Esophagus muscularis mucosa (tissue), 4 donors: ENCODE measurements at places on chromosomes 7 and 10.
A peak's percentile ranks its signal among the peaks of the same experiment; 100 is the strongest.

DNA sequence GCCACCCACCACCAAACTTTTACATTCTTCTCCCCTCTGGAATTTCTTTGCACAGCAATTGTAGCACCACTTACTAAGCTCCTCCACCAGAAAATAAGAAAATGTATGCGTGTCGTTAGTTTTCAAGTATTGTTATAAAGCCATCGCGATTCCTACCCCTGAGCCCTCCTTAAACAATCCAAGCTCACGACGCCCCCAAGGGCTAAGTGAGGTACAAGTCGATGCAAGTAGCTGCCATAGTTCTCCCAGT is 1.3 kb downstream of the FRAT2 start:
- no peak for DNase-seq

GRCh38 chr10:66218981-66219587 is 706.8 kb upstream of the LRRTM3 start:
- DNase-seq, result no peak

DNA sequence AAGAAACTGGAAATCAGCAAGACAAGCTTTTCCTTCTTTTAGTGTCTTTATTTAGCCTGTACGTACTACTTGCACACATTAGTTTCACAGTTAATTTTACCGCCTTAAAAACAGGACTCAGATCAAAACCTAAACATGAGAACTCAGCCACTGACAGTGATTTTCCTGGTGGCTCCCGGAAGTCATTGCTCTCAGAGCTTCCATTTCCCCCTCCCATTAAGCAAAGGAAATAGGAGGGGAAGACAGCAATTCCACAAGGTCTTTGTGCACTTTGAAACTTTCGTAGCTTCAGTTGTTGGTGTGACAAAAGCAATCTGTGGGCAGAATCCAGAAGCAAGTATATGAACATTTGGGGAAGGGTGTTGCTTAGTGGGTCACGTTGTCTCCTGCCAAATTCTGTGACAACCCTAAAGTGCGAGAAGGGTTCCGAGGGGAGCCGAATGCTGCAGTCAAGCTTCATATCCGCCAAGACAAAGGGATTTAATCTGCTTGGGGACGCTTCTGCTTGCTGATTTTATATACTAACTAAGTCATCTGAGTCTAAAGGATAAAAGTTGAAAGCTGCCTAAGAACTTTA is 30.4 kb downstream of the FAM53B start:
- no peak for DNase-seq

DNA sequence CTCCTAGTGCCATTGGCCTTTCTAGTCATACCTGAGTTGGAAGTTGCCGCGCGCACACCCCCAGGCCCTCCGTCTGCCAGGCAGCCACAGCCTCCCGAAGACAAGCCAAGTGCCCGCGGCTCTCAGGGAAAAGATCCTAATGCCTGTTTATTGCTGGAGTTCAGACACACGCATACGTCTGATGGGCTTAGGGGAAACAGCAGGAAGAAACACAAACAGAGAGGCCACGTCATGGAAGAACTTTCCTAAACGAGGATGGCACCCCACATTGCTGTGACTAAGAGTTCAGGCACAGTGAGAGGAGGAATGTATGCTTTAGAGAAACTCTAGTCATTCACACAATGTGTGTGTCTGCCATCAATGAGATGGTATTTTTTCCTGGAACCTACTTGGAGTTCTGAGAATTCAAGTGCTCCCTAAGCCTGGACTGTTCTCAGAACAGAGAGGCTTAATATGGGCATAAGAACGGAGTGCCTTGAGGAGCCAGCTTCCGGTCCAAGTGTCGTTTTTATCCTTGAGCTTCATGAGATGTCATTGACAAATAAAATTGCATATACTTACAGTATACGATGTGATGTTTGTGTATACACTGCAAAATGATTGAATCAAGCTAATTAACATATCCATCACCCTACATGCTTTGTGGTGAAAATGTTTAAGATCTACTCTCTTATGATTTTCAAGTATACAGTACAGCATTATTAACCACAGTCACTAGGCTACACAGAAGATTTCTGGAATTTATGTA is 11.6 kb upstream of the RBP3 start:
- DNase-seq, result no peak

DNA sequence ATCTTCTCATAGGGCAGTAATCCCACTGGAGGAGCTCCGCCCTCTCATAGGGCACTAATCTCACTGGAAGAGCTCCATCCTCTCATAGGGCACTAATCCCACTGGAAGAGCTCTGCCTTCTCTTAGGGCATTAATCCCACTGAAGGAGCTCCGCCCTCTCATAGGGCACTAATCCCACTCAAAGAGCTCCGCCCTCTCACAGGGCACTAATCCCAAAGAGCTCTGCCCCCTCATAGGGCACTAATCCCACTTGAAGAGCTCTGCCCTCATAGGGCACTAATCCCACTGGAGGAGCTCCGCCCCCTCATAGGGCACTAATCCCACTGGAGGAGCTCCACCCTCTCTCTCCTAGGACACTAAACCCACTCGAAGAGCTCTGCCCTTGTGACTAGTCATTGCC is 3.4 kb upstream of the FUOM start:
- DNase-seq, result no peak

DNA sequence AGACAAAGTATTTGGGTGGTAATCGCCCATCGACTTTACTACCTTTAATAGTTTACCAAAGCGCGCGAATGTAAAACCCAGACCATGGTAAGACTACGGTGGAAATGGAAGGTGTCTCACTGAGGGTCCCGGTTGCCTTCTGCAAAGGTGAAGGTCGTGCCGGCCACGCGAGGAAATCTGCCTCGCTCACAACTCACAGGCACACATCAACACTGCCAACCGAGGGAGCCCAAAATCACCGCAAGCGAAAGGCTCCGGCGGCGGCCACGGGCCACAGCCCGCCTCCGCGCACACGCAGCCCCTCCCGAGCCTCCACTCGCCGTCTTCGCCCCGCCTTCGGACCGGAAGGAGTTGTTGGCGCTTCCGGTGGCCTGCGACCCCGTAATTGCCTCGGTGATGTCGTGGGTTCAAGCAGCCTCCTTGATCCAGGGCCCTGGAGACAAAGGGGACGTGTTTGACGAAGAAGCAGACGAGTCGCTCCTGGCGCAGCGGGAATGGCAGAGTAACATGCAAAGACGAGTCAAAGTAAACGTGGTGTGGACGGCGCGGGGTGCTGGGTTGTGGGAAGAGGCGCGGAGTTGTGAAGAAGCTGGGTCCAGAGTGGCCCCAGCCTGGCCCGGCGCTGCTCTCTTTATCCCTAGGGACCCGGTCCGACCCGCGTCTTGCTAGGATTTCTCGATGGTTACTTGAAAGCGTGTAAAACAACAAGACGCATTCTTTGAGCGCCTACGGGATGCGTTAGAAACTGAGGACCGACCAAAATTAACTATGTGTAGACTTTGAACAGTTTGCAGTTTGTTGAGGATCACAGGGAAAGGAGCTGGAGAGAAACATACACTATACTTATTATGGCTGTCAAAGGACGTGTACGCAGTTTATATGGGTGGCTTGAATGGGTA is at the start of gene YAE1:
YAE1 (plus strand) TSS at position 382 of the 899 bp plus-strand sequence; CDS start at position 397, 15 bp downstream.
- peak; percentile 93 for DNase-seq

GRCh38 chr7:4017081-4017480 is 665.0 kb upstream of the FOXK1 start:
- DNase-seq, result no peak

DNA sequence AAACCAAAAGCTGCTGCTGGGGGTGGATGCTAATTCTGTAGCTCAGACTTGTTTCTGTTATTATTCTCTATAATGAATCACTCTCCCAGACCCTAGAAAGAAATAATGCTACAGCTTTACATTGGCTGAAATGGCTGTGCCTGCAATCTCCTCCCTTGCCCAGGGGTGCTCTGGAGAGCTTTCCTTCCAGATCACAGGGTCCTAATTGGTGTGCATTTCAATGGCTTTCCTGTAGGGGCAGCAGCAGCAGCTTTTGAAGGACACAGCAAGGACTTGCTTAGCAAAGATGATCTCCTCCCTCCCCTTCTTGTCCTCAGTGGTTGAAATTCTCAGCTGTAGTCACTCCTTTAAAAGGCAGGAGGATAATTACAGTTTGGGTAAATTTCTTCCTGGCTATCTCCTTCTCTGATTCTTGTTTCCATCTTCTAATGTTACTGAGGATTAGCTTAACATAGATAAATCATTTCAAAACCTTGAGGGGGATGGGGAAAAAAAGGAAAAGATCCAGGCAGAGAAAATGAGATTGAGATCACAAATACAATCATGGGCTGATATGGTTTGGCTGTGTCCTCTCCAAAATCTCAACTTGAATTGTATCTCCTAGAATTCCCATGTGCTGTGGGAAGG is 120.2 kb upstream of the CTTNBP2 start:
- no peak for DNase-seq

GRCh38 chr10:688312-689120 is 952 bp downstream of the DIP2C start:
- peak; percentile 89 for DNase-seq

- no peak for DNase-seq
Measured at GRCh38 chr7:22725585-22725984, 1.4 kb upstream of the IL6 start.

DNA sequence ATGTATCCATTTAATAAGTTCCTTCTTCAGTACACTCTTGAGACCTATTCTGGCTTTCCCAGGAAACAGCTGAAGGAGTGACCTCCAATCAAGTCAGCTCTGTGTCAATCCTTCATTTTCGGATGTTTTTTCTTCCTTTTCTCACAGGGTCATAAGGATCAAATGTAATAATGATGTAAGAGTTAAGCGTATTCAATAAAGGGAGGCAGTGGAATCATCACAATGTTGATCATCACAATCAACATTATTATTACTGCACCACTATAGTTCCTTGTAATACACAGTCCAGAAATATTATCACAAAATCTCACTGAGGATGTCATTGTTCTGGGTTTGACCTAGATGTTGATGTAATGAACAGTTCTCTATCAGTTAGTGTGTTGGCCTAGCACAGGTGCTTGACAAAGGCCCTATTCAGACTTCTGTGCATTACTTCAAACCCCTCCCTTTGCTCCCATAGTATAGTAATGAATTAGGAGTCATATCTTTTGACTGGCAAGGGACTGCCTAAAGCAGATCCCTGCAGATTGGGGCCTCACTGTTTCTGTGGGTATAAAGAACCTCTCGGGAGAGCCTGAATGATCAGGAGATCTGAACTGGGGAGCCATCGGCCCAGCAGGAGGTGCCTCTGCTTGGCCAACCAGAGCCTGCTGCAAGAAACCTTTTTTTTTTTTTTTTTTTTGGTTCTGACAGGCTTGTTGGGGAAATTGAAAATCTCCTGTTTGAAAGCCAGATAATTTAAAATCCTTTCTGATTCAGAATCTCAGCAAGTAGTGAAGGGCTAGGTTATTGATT is 100.6 kb downstream of the KAT6B start:
- DNase-seq, result no peak

DNA sequence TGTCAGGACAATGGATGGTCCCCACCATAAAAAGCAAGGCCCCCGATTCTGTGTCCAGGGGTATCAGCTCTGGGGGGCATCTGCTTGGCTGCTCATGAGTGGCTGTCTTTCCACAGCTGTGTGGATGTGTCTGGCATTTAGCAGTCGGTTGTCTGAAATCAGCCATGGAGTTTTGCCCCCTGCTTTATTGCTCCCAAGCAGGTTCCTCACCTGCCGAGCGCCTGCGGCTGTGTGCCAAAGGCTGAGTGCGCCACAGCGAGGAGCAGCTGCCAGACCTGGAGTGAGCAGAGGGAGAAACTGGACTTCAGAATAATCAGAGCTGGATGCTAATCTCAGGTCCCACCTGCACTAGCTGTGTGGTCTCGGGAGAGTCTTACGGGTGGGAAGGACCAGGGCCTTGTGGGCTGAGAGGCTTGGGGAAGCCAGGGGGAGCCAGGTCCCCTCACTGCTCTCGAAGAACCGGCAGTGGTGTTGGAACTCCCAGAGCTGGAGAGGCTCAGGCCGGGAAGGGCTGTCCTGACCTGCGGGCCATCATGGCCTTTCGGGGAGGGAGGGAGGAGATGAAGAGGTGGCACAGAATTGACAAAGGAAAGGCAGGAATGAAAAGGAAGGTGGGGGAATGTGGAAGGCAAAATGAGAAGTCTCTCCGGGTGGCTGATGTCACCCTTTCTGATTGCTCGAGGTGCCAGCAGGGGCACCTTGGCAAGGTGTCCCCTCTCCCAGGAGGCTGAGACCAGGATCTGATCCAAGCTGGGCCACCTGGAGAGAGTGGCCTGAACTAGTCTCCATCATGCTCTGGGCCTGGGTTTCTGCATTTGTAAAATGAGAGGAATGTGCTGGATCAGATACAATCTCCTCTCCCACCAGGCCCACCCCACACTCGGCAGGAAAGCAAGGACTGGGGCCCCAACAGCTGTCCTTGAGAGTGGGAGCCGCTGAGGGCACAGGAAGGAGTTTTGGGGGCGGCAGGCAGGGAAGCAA is 30.2 kb upstream of the LEP start:
- DNase-seq, result no peak

- DNase-seq, result no peak
Measured at GRCh38 chr7:69757981-69758430, 159.7 kb downstream of the AUTS2 start.

DNA sequence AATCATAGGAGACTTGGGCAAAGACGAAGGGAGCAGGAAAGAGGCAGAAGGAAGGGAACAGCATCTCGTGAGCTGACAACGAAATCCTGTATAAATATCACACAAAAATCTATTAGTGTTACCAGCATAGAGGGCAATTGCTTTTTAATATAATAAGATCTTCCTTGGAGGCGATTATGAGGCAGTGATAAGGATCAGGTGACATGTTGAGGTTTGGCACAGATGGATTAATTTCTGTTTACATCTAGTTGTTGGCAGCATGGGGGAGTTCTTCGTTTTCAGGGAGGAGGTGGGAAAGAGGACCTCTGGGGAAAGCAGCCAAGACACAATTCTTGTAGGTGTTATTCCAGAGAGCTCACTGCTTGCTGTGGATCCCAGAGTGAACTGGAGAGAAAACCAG is 163.8 kb downstream of the PLXNA4 start:
- no peak for DNase-seq

- DNase-seq, result peak; percentile 50
Measured at GRCh38 chr10:32073659-32074058, 17.4 kb upstream of the KIF5B start.

GRCh38 chr10:102946992-102947391 is 28.9 kb downstream of the CNNM2 start:
- DNase-seq, result no peak

DNA sequence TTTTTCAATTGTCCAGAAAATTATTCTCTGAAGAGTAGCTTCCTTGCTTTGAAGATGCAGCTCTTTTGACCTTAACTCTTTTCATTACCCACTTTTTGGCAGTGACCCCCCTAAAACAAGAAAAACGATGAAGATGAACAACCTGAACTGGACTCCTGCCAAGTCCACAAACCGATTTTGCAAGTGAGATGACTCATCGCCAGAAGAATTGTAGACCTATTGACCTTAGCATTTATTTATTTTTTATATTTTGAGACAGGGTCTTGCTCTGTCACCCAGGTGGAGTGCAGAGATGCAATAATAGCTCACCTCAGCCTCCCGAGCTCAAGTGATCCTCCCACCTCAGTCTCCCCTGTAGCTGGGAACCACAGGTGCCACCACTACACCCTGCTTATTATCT is 859.2 kb downstream of the GATA3 start:
- no peak for DNase-seq

DNA sequence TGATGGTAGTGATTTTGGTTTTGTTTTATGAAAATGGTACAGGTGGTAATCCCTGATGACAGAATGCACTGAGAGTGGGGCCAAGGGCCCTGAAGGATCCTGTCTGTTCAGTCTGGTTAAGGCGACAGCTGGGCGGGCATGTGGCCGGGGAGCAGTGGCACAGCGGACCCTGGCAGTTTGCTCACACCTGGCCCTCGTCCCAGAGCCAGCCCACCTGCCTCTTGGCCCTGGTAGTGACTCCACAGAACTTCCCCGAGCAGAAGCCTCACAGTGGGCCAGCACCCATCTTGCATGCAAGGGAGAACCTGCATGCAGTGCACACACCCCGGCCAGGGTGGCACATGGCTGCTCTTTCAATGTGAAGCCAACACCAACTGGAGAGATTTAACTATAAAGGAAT is 82.8 kb downstream of the ALOX5 start:
- DNase-seq, result peak; percentile 50
